ENCODE measurements at places on chromosomes 6 and 20.

- no peak for DNase-seq
These were observed 292.6 kb upstream of the MARCKS start for GRCh38 chr6:113564371-113565171.

GRCh38 chr6:118187568-118188164 is 280.6 kb downstream of the SLC35F1 start:
- DNase-seq, result no peak

GRCh38 chr6:10522929-10523573 is 1.9 kb downstream of the GCNT2 start:
- no peak for DNase-seq

DNA sequence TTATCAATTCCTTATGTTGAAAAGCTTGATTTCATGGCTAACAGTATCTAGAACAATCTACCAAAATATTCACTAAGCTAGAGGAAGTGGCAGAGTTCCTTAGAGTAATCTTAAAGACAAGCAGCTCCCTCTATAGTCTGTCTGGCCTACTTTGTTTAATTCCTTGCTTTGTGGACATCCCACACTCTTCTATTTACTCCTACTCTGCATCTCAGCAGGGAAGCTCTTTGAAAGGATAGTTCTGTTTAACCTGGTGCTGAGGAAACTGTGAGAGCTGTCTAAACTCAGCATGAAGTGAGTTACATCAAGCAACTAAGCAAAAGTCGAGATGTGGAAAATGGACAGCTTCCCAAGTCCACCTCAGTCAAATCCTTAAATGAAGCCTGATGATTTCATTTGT is 4.3 kb downstream of the REV3L start:
- DNase-seq, result no peak

DNA sequence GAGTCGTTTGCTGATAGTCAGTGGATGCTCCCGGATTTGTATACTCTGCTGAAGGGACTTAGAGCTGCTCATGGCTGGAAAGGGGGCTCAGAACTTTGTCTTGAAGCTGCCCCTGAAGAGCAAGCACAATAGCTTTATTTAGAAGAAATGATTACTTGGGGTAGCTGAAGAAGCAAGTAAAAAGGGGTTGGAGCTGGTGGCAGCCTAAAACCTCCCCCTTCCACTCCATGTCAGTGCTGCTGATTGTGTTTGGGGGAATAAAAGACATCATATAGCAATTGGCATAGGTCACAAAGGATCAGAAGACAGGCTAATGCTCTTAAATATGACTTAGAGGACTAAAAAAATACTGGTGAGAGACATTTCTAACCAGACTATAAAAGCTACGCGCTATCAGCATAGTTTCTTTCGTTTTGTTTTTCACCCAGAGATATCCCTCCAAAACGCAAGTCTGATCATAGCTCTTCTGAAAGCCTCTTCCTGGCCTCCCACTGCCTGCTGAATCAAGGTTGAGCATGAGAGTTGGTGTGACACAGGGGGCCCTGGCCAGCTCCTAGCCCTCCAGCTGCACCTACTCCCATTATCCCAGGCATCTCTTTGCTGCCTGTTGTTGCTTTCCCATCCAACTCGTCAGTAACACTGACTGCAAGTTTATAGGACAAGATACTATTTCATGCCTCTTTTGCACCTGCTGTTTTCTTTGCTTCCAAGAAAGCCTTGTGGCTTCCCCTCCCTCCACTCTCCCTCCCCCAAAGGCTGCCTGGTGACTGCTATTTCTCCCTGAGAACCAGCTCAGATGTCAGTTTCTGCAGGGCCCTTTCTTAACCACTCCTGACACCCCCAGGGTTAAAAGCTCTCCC is 33.9 kb upstream of the SGK1 start:
- DNase-seq, result no peak

- DNase-seq, result no peak
These were observed 47.8 kb upstream of the GATA5 start for GRCh38 chr20:62523473-62524203.

Data from HL-60 (cell line).